Smooth muscle cell of trachea (primary cell): ENCODE measurements at places on chromosomes 6 and 20. TPM values are rescaled to one million over a fixed set of nuclear protein-coding genes. Genes with fewer than 3 reads are reported as not detected.

PPP1R14C gene
- total RNA-seq: 0.29 and 0.33 TPM in 2 replicates

SEMG1 gene
- total RNA-seq: not detected in 2 replicates

STMND1 gene
- not detected in 2 replicates for total RNA-seq

BEND6 gene
- 7.7 and 17.7 TPM in 2 replicates for total RNA-seq

TNF gene
- not detected in 2 replicates for total RNA-seq

DEFB115 gene
- total RNA-seq: not detected in 2 replicates

FBXO30 gene
- 16.2 and 21.1 TPM in 2 replicates for total RNA-seq

HUS1B gene
- total RNA-seq: 0.99 and 1.2 TPM in 2 replicates

XKR7 gene
- under 0.01 TPM in 1 of 2 replicates, not detected in the other for total RNA-seq

GPLD1 gene
- total RNA-seq: 0.17 TPM in 1 of 2 replicates, not detected in the other

SCRT2 gene
- not detected in 2 replicates for total RNA-seq

ARHGAP18 gene
- total RNA-seq: 18.2 and 50.8 TPM in 2 replicates

USP49 gene
- 2.2 and 5.5 TPM in 2 replicates for total RNA-seq

MCHR2 gene
- total RNA-seq: not detected in 2 replicates

NKAIN2 gene
- not detected in 2 replicates for total RNA-seq

ZBTB12 gene
- 3.8 and 9.8 TPM in 2 replicates for total RNA-seq

GPR6 gene
- not detected in 2 replicates for total RNA-seq

RPS21 gene
- total RNA-seq: 359 and 662 TPM in 2 replicates

TTLL9 gene
- 0.17 TPM in 1 of 2 replicates, not detected in the other for total RNA-seq

MUC21 gene
- not detected in 2 replicates for total RNA-seq

CRYBG1 gene
- total RNA-seq: 12.6 and 15.6 TPM in 2 replicates

ANKEF1 gene
- total RNA-seq: 2.9 and 5.0 TPM in 2 replicates

NQO2 gene
- total RNA-seq: 29.5 and 31.9 TPM in 2 replicates

CLPSL2 gene
- total RNA-seq: not detected in 2 replicates

FAM83C gene
- not detected in 2 replicates for total RNA-seq
